SJSA1 (cell line): ENCODE measurements at places on chromosomes 1 and 21. TPM values are rescaled to one million over a fixed set of nuclear protein-coding genes. Genes with fewer than 3 reads are reported as not detected.

GRCh38 chr1:9410737-9411297, 118.1 kb downstream of the SPSB1 start:
- H3K27me3 ChIP-seq = no peaks in the 10 kb centered on the region
- peaks cover 49% of the 10 kb centered on the region for H3K4me1 ChIP-seq
- H3K27ac ChIP-seq = no peak overlapping the region
- no peaks in the 10 kb centered on the region for H3K36me3 ChIP-seq

GRCh38 chr1:213984387-213985208, 3.2 kb upstream of the PROX1 start:
- no peaks in the 10 kb centered on the region for H3K36me3 ChIP-seq
- H3K4me1 ChIP-seq = peaks cover 10% of the 10 kb centered on the region
- peaks cover 57% of the 10 kb centered on the region for H3K27me3 ChIP-seq
- no peak overlapping the region for H3K27ac ChIP-seq
- H3K4me3 ChIP-seq = no peak overlapping the region

- no peaks in the 10 kb centered on the region for H3K36me3 ChIP-seq
- no peaks in the 10 kb centered on the region for H3K4me1 ChIP-seq
- no peak for DNase-seq
- no peak overlapping the region for H3K4me3 ChIP-seq
- H3K27me3 ChIP-seq = no peaks in the 10 kb centered on the region
Measured at GRCh38 chr1:184199438-184200085, 148.0 kb downstream of the TSEN15 start.

GRCh38 chr1:159867664-159868026, 5.2 kb upstream of the VSIG8 start:
- no peak overlapping the region for H3K27ac ChIP-seq
- no peak overlapping the region for H3K4me3 ChIP-seq
- H3K27me3 ChIP-seq = no peaks in the 10 kb centered on the region
- H3K36me3 ChIP-seq = no peaks in the 10 kb centered on the region

OR10Z1 gene
- not detected in 2 replicates for total RNA-seq

GPR61 gene
- 0.34 TPM in 1 of 2 replicates, not detected in the other for total RNA-seq

AGMAT gene
- total RNA-seq = 0.19 and 0.53 TPM in 2 replicates
